ENCODE measurements at places on chromosomes 11 and 22. TPM values are rescaled to one million over a fixed set of nuclear protein-coding genes. Genes with fewer than 3 reads are reported as not detected.

The TST gene
- 32.1 TPM for total RNA-seq

DNA sequence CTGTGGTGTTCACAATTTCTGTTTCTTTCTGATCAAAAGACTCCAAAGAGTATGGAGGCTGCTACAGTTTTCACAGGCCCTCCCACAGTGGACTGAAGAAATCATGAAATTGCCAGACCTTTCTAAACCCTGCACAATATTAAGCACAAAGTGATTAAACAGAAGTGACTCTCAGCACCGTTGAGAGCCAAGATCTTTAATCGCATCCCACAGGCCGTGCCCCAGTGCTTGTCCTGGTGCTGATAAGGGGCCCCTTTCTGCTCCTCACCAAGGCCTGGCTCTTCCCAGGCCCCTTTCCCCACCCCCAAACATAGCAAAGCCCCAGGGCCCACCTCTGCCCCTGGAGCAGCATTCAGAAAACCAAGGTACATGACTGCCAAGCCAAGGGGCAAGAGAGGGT, 57.4 kb upstream of the BMAL1 start:
- DNase-seq, result no peak

DNA sequence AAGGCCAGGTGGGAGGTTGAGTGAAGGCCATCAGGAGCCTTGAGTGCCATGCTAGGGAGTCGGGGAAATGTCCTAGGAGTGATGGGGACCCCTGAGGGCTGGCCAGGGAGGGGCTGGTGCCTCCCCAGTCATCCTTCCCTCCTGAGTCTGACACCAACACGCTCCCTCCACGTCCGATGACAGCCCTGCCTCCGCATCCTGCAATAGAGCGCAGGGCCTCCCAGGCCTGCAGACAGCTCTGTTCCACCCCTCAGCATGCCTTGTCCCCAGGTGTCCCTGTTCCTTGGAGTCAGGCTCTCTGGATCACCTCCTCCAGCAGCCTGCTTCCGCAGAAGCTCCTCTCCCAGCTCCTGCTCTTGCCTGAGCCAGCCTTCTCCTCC, 3.1 kb downstream of the RAC2 start:
- no peak for DNase-seq

- peak; percentile 21 for DNase-seq
Observed at GRCh38 chr11:47411884-47412746, 3.7 kb downstream of the SLC39A13 start.

The GLB1L3 gene
- not detected for total RNA-seq

DNA sequence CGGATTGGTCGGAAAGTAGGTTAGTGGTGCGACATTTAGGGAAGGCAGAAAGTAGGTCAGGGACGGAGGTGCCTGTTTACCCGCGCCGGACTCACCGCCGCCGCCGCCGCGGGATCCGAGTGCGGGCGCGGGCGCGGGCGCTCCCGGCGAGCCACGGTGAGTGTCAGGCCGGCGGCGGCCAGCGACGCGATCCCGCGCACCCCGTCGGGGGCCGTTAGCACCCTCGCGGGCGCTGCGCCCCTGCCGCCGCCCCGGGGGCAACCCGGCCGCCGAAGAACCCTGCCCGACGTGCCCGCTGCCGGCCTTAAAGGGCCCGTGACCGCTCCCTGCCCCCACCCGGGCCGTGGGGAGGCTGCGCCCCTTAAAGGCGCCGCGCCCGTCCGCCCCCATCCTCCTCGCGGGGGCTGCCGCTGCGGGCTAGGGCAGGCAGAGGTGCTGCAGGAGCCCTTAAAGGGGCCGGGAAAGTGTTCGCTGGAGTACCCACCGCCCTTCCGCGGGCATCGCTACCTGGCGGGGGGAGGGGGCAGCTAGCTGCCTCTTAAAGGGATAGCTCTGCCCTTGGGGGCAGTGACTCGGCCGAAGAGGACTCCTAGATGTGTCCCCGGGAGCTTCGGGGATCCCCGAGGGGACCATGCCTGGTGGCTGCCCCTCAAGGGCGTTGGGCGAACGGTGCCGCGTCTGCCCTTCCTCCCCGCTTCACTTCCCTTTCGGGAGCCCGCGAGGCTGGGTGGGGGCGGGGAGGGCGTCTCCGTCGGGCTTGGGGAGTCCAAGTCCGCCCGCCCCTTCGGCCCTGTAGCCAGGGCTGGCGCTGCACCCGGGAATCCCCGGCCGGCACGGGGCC, at the start of gene BMAL1:
TSS of gene BMAL1 (plus strand) at position 23 of the 841 bp plus-strand sequence. CDS start 76,519 bp downstream, outside the sequence.
- no peak for DNase-seq

GRCh38 chr11:10457901-10458300, 2.8 kb downstream of the AMPD3 start:
- no peak for DNase-seq

DNA sequence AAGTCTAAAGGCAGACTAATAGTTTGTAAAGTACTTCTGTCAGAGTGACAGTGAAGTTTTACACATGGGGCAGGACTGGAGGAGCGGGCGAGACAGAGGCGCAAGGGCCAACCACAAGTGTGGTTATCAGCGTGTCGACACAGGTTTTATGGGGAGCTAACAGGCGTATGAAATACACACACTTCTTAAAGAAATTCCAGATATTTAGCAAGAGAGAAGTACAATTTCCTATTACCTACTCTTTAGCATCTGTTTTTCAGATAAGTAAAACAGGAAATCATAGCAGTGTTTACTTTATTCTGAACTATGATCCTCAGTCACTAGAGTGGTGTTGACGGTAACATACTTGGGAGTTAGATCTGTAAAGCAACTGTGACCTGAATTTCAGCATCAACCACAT, 22.5 kb downstream of the VSIG10L2 start:
- no peak for DNase-seq

The ADM gene
- 87.2 TPM for total RNA-seq

- DNase-seq, result no peak
Observed at GRCh38 chr11:131218542-131218941, 151.9 kb upstream of the NTM start.

The TIMP3 gene
- 2.2 TPM for total RNA-seq

The MYBPC3 gene
- total RNA-seq, result 0.25 TPM

DNA sequence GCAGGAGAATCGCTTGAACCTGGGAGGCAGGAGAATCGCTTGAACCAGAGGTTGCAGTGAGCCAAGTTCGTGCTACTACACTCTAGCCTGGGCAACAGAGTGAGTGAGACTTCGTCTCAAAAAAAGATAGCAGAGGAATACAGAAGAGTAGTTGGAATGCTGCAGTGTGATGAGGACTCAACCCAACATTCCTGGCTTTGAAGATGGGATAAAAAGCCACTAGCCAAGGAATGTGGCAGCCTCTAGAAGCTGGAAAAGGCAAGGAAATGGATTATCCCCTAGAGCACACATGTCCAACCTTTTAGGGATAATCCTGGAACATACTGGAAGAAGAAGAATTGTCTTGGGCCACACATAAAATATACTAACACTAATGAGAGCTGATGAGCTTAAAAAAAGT, 13.9 kb downstream of the SLC25A17 start:
- DNase-seq, result no peak

- no peak for DNase-seq
Observed at GRCh38 chr22:37492428-37493344, 6.5 kb upstream of the MFNG start.

GRCh38 chr11:113874581-113875233, 665 bp downstream of the USP28 start:
- DNase-seq, result no peak

The DSCAML1 gene
- total RNA-seq, result not detected

- DNase-seq, result no peak
Observed at GRCh38 chr11:128318856-128319474, 268.4 kb downstream of the ETS1 start.

The DDI1 gene
- not detected for total RNA-seq

- DNase-seq, result no peak
Observed at GRCh38 chr11:26947379-26947844, 46.5 kb upstream of the FIBIN start.

The BIRC3 gene
- 4.7 TPM for total RNA-seq

DNA sequence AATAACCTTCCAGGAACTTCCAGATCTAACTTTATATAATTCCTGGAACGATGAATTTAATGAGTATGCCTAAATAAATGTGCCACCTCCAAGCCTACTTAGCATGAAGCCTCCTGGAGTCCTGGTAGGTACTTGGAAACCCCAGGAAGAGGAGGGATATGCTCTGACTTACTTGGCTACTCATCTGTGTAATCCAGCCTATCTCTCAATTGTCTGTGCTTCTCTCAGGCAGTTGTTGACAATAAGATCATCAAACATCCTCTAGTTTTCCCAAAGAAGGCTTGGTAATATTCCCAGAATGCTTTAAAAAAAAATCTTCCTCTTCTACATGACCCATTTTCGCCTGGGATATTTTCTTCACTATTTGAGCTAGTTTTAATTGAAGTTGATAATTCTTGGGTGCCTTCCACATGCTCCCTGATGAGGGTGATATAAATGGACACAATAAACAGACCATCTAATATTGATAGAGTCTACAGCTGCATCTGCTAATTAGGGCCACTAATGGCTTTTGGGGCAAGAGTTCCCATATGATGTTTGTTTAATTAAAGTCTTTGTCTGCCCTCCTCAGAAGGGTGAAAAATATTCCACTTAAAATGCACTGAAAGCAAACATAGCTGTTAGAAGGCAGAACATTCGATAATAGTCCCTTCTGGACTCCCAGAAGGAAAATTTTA, 75.5 kb upstream of the RAB38 start:
- no peak for DNase-seq

The ANO9 gene
- total RNA-seq, result 70.3 TPM

DNA sequence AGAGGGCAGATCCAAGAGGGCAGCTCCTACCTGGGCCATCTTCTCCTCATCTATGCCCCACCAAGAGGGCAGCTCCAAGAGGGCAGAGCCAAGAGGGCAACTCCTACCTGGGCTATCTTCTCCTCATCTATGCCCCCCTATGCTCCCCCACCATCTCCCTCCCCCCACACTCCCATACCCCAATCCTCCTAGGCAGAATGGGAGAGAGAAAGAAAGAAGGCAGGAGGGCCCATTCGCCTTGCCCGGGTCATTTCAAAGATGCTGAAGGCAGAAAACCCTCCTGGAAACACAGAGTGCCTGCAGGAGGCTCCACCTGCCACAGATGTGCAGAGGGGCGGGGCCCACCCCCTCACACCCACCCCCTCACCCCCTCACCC, 78.5 kb downstream of the BUD13 start:
- DNase-seq, result no peak

DNA sequence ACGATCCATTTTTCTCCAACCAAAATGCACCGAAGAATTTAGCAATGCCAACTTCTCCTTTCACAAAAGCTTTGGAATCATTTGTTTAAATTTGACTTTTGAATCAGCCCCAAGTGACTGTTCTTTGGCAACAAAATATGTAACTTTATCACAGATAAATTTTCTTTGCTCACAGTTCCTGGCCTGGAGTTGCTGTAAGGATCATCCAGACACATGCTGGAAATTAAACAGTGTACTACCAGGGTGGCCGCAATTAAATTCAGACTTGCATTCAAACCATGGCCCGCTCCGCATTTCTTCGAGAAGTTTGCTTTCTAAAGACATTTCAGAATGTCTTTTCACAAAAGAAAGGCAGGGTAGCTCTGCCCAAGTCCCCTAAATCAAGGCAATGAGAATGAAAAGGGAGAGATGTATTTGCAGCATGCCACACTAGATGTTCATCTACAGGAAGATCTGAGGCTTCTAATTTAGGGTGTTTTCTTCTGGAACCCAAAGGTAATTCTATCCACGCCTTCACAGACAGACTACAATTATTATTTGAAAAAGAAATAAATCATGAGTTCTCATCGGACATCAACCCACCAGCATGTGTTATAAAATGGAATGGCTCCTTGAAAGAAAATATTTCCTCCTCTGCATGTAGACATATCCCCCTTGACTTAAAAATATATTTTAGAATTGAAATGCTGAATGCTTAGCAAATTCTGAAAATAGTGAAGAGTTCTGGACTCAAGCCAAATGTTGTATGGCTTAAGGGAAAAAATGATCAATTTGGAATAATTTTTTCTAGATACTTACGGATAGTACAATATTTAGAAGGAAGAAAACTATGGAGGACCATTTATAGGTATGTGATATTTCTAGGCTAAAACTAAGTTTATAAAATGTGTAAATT, 189.7 kb upstream of the BLID start:
- DNase-seq, result no peak

The MYO18B gene
- 0.05 TPM for total RNA-seq

DNA sequence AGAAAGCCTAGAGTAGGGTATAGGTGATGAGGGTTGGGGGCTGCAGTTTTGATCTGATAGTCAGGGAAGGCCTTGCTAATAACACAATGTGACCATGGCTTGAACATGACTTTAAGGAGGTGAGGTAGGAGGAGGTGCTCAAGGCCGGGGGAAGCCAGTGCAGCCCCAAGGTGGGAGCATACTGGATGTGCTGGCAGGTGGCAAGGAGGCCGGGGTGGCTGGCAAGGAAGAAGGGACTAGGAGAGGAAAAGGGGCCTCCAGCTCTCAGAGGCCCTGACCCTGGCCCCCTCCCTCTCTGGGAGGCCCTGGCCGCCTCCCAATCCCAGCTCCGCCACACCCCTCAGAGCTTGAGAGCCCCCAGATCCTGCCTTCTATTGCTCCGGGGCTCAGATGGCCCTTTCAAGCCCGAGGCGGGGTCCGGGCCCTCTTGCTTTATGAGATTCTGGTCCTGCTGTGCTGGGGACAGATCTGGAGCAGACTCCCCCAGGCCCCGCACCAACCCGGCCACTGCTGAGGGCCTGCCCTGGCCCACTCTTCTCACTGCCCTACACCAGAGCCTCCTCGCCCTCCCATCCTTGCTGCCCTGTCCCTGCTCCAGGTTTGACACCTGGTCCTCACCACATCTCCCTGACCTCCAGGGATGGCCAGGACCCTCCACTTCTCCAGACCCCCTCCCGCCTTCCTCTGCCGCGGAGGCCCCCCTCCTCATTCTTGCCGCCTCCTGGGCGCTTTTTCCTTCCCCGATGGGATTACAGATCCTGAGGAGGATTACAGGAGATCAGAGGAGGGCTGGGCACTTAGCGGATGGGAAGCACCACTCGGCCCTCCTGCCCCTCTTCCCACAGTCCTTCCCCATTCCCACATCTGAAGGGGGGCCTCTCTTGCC, 1.8 kb downstream of the PITPNM1 start:
- DNase-seq, result no peak

The SCARF2 gene
- 2.5 TPM for total RNA-seq

DNA sequence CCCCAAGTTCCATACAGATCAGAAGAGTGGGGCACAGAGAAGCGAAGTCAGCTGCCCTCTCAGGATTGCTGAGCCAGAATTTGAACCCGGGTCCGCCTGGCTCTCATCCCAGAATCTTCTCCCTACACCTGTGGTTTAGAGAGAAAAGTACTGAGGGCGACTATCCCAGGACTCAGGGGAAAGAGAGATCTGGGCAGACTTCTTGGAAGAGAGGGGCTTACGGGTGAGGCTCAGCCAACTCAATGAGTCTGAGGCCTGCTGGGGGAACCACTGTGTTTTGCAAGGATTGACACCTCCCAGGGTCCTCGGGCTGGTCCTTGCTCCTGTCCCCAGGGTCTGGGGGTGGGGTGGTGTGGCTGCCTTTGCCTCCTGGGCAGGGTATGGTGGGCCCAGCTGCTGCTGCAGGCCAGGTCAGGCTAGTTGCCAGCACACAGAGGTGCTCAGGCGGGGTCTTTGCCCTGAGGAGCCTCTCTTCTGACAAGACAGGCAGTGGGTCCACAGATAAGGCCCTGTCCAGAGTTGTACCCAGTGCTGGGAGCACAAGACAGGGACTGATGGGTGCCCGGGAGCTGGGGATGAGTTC, 1.2 kb downstream of the CAPN5 start:
- no peak for DNase-seq
